Naive thymus-derived CD8-positive, alpha-beta T cell (primary cell): ENCODE measurements at places on chromosomes 11 and 22. TPM values are rescaled to one million over a fixed set of nuclear protein-coding genes. Genes with fewer than 3 reads are reported as not detected.

The ANKK1 gene
- total RNA-seq = 5.9 TPM

The APOA1 gene
- 0.81 TPM for total RNA-seq

GRCh38 chr11:10588904-10589303 is 20.4 kb upstream of the LYVE1 start:
- DNase-seq = no peak

DNA sequence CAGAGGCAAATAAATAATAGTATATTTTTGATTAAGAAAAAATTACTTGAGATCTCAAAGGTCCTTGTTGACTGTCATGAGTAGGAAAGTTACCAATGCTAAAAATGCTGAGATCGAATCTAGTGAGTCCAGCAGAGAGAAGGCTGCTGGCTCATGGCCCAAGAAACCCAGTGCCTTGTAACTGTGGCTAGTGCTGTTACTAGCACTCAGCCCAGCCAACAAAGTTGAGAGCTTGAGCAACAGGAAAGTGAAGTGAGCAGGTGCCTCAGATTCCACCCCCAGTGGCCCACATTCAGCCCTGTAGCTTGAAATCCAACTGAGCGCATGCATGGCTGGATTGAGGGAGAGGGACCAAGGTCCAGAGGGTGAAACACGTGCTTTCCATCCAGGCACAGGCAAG is 398.2 kb downstream of the SHANK2 start:
- DNase-seq = no peak

- no peak for DNase-seq
Observed at GRCh38 chr11:77088236-77089003, 14.2 kb upstream of the OMP start.
